ENCODE measurements at places on chromosomes 16 and 17.
A peak's percentile ranks its signal among the peaks of the same experiment; 100 is the strongest.

DNA sequence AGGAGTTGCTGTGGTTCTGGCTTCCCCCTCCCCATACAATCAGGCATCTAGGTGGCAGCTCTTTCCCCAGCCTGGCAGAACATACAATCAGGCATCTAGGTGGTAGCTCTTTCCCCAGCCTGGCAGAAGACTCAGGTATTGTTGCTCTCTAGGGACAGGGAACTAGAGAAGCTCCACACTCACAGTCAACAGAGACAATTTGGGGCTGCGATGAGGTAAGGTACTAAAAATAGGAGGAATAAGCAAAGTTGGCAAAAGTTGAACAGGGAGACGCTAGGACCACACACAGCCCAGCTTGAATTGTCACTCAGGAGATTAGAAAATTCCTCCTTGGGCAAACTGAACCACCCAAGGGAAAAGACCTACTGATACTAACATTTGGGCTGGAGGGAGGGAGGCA lies 315.5 kb upstream of the CDH5 start:
- no peak for DNase-seq

- no peak for DNase-seq
Measured at GRCh38 chr17:70484050-70484449, 314.7 kb downstream of the KCNJ2 start.

GRCh38 chr16:27611340-27611739 lies 61.4 kb downstream of the KATNIP start:
- DNase-seq, result no peak

GRCh38 chr17:78329263-78330059 lies 30.4 kb downstream of the SOCS3 start:
- peak; percentile 83 for DNase-seq

GRCh38 chr17:4038076-4038475 lies 73.8 kb upstream of the ATP2A3 start:
- DNase-seq, result no peak

DNA sequence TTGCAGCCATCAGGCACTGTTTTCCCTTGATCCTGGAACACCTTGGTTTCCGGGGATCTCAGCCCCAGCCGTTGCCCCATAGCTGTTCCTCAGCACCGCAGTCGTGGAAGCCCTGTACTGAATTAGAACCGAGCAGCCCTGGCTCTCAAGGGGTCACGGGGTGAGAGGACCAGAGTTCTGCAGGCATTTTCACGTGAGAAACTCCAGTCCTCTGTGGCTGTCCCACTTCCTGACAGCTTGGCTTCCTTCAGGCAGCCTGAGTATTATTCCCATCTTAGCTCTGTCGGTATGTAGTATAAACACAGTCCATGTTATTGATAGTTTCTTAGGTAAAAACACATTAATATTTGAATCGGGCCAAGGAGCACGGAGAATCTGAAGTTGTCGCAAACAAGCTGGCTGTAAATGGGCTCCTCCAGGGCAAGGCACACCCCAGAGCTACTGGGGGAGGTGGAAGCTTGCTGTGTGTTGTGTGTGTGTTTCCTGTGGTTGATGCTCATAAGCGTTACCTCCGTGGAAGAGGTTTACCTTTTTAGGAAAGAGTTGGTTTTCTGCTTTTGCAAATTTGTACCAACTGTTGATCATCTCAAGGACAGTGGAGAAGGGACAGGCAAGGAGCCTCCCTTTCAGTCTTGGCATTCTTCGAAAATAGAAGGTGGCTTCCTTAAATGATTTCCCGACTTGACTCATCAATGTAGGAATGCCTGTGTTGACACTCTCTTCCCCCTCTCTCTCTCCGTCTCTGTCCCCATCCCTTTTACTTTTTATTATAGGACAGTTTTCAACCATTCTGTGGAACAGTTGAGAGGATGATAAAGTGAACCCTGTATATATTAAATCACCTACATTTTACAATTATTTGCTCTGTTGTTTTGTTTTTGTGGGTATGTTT lies 208.9 kb upstream of the CHMP6 start:
- no peak for DNase-seq

- DNase-seq, result peak; percentile 14
Measured at GRCh38 chr16:49806446-49806845, 49.5 kb downstream of the ZNF423 start.

DNA sequence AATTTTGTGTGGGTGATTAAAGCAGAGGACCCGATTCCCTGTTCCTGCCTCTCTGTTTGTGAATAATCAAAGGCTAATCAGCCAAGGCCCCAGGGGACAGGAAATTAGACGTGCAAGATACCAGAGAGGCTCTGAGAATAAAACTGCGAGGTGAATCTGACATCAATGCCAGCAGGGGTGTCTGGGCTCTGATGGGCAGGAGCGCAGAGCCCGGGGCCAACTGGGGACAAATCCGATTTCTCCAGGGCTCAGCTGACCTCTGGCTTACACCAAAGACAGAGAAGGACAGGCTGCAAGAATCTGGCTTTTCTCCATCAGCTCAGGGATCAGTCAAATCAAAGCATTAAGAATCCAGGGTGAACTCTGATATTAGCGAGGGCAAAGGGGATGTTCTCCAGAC lies 174.3 kb downstream of the XYLT1 start:
- no peak for DNase-seq

GRCh38 chr16:47049901-47050583 lies 76.6 kb upstream of the DNAJA2 start:
- no peak for DNase-seq

GRCh38 chr17:80978499-80979497 lies 12.8 kb upstream of the CHMP6 start:
- DNase-seq, result no peak

DNA sequence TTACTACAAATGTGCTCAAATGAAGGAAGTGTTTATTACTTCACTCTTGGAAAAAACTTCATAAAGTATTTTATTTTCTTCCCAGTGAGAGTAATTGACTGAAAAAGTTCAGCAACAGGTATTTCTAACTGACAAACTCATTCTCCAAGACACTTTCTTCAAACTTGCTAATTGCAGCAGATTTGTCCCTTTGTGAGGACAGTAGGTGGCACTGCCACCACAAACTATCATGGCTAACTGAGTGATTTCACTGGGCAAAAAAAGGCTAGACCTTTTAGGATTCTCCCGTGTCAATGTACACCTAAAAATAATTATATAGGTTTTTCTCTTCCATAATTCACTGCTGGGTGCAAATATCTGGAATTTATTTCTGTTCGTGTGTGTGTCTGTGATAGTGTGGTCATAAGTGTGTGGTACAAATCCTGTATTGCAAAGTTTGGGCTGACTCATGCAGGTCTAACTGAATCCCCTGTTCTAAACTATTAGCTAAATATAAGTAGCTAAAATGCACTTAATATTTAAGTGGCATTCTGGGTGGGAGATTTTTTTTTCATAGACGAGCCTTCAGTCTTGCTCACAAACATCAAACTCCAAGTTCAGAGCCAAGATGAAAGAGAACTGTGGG lies 3.9 kb downstream of the HS3ST3A1 start:
- peak; percentile 71 for DNase-seq

GRCh38 chr17:80395402-80396151 lies 19.4 kb upstream of the ENDOV start:
- no peak for DNase-seq

DNA sequence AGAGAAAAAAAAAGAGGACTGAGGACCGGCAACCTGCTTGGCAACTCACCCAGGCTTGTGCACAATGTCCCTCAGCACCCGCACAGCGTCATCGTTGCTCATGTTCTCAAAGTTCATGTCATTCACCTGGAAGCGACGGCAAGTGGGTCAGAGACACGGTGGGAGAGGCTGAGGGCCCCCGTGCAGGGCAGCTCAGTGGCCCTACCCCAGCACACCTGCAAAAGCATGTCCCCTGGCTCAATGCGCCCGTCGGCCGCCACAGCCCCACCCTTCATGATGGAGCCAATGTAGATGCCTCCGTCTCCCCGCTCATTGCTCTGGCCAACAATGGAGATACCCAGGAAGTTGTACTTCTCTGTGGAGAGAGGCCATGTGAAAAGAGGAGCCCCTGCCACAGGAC lies 5.4 kb downstream of the DVL2 start:
- no peak for DNase-seq

- no peak for DNase-seq
Measured at GRCh38 chr16:1941162-1942046, 1.6 kb downstream of the MSRB1 start.

DNA sequence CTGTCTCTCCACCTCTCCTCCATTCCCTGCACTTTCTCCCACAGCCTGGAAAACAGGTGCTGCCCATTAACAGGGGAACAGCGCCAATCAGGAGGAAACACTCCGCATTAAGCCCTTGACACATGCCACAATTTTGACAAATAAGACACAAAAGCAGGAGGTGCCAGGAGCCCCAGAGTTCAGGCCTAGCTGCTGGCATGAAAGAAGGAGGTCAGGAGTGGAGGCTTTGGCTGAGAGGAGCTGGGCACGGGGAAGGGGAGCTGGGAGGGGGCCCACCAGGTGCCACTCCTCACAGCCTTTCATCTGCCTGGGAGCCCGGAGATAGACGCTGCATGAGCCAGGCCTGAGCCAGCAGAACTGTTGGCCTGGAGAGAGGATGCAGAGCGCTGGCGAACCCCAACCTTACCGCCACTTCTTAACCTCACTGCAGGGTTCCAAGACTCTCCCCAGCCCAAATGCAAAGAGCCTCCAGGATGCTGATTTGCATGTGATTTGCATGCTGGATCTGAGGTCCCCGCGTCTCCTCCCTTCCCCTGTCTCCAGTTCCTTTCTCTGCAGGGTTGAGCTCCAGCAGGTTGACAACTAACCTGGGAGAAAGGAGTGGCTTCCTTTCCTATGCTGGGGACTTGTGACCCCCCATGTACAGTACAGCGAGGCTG lies 139.8 kb upstream of the SDK2 start:
- no peak for DNase-seq

DNA sequence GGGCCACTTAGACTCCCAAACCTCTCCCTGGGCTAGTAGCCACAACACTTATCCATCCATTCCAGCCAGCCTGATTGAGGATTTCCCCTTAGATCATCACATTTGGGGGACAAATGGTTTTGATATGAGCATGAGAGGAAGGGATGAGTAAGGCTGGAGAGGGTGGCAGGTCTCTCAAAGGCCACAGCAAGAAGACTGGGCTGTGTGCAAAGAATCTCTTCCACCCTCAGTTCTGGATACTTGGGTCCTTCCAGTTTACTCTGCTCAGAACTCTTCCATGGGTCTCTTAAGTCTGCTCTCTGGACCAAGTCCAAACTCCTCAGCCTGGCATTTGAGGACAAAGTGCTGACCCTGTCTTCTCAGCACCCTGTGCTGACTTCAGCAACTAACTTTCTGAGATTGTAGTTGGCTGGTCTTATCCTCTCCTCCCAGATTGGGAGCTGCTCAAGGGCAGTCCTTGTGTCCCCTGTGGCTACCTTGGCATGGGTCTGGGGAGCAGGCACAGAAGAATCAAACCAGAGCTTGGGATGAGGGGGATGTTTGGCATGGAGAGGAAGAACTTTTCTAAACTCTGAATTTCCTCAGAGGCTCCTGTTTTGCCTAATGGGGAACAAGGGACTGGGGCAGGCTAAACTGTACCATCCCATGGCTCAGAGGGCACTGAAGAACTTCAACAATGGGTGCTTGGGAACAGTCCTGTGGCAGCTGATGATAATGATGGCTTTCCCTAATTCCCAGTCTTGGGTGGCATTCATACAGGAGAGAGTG lies 3.1 kb upstream of the NFATC3 start:
- DNase-seq, result no peak

GRCh38 chr17:4433515-4434031 lies at the start of gene SPNS3:
Gene SPNS3 (plus strand): TSS chr17:4433940. CDS start chr17:4433968, 28 bp downstream.
- DNase-seq, result no peak

- DNase-seq, result peak; percentile 65
Measured at GRCh38 chr17:73068322-73069153, 23.9 kb downstream of the SLC39A11 start.

GRCh38 chr17:1302761-1303160 lies 23.3 kb downstream of the TRARG1 start:
- no peak for DNase-seq

DNA sequence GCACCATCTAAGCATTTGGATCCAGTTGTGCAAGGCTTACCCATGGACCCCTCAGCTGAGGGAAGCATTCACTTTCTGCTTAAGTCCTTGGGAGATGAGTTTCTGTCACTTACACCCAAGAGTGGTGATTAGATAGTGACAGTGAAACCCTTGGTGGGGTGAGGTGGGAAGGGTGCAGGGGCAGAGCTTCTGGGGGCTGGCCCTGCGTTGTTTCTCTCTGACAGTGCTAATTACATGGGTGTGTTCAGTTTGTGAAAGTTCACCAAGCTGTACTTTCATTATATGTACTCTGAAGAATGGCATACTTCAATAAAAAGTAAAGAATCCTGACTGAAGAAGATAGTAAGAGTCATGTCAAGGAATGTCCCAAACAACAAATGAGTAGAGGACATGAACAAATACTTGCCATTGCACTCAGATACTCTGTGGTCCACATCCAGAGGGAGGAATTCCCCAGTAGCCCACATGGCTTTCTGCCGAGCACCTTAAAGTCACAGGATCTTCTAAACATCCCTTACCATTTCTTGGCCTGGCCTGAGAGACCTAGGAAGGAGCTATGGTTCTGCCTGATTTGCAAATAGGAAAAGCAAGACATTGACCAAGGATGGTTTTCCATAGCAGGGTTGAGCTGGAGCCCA lies 8.4 kb downstream of the CHST6 start:
- DNase-seq, result no peak

DNA sequence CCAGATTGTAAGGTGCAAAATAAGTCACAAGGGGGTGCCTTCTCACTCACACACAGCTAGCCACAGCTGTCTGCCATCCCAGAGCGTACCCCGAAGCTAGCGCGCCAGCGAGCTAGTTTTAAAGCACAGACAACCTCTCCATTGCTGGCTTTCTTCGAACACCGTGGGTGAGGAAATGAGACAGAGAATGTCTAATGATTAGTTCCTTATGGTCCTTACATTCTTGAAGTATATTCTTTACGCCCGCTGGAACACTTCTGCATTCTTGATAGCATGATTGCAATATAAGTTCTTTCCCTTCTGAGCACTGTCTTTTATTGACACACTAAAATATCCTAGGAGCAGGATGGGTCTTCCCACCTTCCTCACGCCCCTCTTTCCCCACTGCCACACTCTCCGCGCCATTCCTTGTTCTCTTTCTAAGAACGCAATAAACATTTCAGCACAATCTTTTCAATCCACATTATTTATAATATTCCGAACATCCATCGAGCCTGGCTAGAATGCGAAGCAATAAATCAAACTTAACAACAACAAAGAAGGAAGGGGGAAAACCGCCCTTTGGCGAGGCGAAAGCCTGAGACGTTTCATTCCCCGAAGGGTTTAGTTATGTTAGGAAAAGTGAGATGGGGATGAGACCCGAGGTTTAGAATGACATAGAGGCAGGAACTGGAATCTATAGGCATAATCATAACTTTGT lies 251.3 kb downstream of the NTN1 start:
- DNase-seq, result no peak

DNA sequence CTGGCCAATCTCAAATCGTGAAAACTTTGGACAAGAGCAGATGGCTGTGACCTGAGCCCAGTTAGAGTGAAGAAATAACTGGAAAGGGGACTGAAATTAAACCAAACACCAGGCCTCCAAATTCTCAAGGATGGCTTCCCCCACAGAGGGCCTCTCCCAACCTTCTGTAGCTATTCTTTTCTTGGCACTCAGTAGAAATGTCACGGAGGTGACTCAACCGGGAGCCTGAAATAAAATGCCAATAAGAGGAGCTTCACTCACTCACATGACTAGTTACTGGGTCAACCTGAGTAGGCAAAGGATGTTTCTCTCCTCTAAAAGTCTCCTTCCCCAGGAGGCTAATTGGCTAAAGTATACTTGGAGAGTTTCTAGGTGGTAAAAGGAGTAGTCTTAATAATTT lies 230.7 kb downstream of the MAF start:
- DNase-seq, result no peak

GRCh38 chr16:31869511-31870201 lies 4.0 kb upstream of the ZNF267 start:
- peak; percentile 97 for DNase-seq

GRCh38 chr17:78652024-78652423 lies 74.8 kb upstream of the DNAH17 start:
- DNase-seq, result no peak

GRCh38 chr17:16975277-16975651 lies 3.3 kb upstream of the TNFRSF13B start:
- DNase-seq, result no peak

All from cardiac fibroblast (primary cell).